ENCODE measurements at places on chromosomes 6 and 20.

- no peak for DNase-seq
Measured at GRCh38 chr6:44202332-44202971, 14.3 kb upstream of the MYMX start.

GRCh38 chr6:158556113-158556512 is 3.8 kb upstream of the TMEM181 start:
- DNase-seq: no peak

DNA sequence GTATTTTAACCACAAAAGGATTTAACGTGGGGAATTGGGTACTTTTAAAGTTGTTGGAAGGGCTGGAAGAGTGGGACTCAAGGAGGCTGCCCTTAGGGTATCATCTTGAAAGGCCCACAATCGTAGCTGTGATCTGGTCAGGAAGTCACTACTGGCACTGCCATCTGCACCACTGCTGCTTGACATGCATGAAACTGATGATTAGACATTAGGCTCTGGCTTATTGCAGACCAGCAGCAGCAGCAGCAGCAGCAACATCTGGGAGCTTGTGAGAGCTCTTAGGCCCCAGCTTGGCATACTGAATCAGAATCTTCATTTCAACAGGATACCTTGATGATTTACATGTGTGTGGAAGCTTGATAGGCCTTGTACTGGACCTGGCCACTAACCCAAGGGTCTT is 68.6 kb downstream of the PHF20 start:
- DNase-seq: no peak

GRCh38 chr6:109457562-109457996 is 2.0 kb upstream of the MICAL1 start:
- DNase-seq: no peak

DNA sequence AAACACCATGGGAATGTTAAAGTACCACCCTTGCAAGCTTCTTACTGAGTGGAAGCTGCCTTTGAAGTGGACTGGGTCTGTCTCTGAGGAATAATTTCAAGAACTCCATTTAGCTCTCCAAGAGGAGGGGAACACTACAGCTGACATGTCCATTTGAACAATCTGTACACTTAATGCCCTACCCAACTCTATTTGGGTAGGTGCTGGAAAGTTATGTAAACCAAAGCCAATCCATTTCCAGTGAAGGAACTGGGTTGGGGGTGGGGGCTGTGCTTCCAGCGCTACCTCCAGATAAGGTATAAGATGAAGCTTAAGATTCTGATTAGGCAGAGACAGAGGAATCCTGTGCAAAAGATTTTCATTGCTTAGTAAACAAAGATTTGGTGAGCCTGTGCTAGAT is 122.0 kb downstream of the TCP11 start:
- no peak for DNase-seq

- DNase-seq: peak; percentile 71
Measured at GRCh38 chr20:32447136-32448027, 89.3 kb downstream of the ASXL1 start.

DNA sequence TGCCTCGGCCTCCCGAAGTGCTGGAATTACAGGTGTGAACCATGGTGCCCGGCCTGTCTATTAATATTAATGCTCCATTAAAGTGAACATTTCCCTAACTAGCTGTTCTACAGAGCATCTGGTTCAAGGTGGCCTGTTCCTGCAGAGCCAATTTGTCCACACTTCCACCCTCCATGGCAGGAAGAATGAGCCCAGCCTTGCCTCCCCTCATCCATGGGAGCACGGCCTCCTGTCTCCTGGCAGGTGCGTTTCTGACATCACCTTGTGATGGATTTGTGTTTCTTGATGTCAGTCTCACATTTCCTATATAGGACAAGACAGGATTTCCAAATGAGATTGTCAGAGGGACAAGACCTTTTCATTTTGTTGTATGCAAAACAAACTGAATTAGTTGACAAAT is 105.7 kb upstream of the FRMD1 start:
- DNase-seq: no peak

DNA sequence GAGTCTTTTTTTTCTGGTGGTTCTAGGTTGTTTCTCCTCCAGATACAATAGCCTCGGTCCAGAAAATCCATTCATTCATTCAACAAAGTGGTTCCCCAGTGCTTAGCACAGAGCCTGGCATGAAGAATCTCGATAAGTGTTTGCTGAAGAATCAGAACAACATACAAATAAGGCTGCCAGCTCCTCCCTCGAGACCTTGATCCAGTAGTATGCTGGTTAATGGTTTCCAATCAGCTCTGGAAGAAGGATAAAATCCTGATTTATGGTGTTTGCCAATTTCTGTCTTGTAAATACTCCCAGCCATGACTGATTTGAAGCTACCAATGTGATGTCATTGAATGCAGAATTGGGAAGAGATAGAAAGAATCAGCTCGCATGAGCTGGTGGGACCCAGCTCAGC is 3.3 kb downstream of the HSPA12B start:
- no peak for DNase-seq

GRCh38 chr6:151321438-151321837 is 69.9 kb downstream of the ZBTB2 start:
- DNase-seq: no peak

GRCh38 chr6:109808837-109809236 is 117.7 kb downstream of the FIG4 start:
- no peak for DNase-seq

- no peak for DNase-seq
Measured at GRCh38 chr20:47990507-47991150, 205.3 kb upstream of the SULF2 start.

- DNase-seq: no peak
Measured at GRCh38 chr20:57236813-57237584, 29.4 kb downstream of the BMP7 start.

- peak; percentile 63 for DNase-seq
Measured at GRCh38 chr6:169959136-169960002, 207.9 kb downstream of the ERMARD start.

DNA sequence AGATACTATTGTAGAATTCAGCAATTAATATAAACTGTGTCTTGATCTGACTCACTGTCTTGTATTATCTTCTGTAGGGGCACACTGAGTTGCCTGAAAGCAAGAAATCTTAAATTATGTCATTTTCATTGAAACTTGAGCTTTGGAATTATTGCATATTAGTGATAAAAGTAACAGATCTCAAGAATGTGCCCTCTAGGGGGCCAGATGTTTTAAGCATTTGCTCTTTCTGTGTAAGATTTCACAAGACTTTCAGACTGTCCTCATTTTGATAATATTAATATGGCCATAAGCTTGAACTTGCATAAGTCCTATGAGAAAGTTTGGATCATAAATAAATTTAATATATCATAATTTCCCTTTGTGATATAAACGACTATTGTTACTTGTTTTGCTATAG is 55.5 kb upstream of the MYO6 start:
- no peak for DNase-seq

- DNase-seq: peak; percentile 53
Measured at GRCh38 chr20:36754656-36755222, 8.8 kb upstream of the NDRG3 start.

DNA sequence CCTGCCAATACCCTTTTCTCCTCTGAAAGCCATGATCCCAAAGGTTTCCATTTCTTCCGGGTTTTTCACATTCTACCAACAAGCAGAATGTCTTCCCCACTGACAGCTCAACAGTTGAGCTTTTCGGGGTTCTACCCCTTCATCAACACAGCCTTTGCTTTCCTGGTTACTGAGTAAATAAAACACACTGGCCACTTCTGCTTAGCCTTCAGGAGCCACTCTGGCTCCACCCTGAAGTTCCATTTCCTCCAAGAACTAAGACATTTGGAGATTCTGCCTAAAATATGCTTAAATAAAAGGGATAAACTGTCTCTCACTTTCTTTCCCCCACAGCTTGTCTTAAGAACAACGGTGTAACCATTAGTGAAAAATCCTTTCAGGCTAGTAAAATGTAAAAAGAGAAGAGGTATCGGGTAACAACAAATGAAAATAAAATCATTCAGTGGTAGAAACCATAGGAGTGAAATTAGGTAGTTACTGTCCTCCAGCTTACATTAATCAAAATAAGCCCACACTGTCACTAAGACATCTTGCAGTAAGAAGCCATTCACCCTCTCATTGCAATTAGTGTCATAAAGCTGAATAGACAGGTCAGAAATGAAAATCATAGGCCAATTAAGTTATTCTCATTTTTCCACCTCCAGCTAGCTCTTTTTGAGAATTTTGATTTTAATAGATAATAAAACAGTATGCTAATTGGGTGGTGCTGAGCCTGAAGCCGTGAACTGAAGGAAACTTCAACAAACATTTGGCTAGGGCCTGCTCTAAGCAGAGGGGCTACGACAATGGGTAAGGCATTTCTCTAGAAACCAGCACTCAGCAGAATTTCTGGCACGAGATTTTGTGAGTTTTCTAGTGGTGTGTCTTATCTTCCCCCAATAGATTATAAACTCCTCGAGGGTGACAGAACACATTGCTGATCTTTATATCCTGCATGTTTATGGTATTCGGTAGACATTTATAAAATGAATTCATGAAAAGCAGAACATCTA is 194.2 kb downstream of the KHDC1L start:
- no peak for DNase-seq

GRCh38 chr6:143966312-143966711 is 41.7 kb downstream of the PLAGL1 start:
- DNase-seq: no peak

DNA sequence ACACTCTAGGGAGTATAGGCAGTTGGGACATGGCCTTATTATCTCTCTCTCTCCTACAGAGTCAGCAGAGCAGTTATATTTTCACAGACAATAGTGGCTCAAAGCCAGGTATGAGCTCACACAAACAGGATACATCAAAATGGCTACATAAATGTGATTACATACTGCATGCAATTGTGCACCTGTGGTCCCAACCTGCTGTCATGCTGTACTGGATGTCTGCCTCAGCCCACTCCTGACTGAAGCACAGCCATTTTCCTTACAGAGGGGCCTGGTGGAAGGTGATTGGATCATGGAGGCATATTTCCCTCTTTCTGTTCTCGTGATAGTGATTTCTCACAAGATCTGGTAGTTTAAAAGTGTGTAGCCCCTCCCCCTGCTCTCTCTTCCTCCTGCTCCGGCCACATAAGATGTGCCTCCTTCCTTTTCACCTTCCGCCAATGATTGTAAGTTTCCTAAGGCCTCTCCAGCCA is 37.0 kb upstream of the SAMHD1 start:
- DNase-seq: no peak

- no peak for DNase-seq
Measured at GRCh38 chr6:119322715-119323350, 26.7 kb downstream of the MAN1A1 start.

- no peak for DNase-seq
Measured at GRCh38 chr20:39631557-39631956, 669.4 kb downstream of the DHX35 start.

- no peak for DNase-seq
Measured at GRCh38 chr6:87366072-87366827, 21.6 kb downstream of the C6orf163 start.

GRCh38 chr6:155050311-155050710 is 55.2 kb downstream of the TIAM2 start:
- no peak for DNase-seq

DNA sequence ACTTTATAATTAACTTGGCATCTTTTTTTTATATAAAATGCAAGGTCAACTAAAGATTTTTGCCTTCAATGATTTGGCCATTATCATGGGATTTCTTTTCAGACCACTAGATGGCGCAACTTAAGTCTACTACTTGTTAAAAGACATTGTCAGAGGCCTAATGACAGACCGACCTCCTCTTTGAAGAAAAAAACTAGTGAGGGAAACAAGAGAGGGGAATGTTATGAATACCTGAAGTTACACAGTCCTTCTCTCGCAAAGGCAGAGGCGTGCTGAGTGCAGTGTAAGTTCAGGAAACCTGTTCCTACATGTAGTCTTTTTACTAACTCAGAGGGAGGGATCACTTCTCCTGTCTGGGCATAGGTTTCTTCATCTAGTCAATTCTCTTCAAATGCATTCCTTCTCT is 9.3 kb downstream of the TRAPPC3L start:
- DNase-seq: no peak

DNA sequence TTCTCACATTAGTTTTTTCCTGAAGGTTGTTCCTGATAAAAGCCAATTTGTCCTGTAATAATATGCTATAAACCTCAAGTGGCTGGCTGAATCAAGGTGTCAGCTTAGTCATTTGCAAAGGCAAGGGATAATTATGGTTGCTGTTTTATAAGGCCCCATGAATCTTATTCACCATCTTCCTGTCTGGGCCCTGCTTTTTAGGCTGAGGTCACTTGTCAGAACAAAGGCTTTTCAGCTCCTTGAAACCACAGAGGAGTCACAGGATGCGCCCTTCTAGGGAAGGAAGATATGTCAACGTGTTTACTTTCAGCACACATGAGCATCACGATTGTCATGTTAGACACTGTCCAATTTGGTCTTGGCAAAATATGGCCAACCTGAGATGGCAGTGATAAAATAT is 64.8 kb upstream of the NAA20 start:
- no peak for DNase-seq

GRCh38 chr6:165988757-165989456 is 178.7 kb downstream of the TBXT start:
- peak; percentile 22 for DNase-seq

DNA sequence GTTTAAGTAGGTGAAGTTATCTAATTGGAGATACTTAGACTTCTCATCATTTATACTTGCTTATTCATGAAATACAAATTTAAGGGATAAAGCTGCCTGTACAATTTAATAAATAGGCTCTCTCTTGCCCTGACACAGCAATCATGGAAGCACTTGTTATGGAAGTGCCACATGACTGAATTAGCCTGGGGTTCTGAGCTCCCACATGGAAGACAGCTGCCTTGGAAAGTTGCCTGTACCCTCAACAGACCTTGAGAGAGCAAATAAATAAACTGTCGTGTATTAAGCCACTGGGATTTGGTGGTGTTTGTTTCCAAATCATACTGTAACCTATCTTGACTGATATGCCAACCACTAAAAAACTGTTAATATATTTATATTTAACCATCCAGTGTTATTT is 87.0 kb upstream of the RSPO3 start:
- DNase-seq: no peak

DNA sequence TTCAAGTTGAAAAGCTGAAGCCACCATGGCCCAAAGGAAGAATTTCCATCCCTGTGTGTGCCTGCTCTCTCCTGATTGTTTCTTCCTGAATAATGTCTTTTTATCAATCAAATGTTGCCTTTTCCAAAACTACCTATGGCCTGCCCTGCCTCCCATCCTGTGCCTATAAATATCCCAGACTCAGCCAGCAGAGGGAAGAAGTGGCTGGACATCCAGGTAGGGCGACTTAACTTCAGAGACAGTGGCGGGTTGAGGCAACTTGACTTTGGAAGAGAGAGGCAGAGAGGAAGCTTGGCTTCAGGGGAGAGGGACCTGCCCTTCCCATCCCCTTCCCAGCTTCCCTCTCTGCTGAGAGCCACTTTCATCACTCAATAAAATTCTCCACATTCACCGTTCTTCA is 133.0 kb downstream of the LCA5 start:
- no peak for DNase-seq

- DNase-seq: no peak
Measured at GRCh38 chr20:13331536-13331935, 110.5 kb downstream of the ISM1 start.

- DNase-seq: no peak
Measured at GRCh38 chr6:42344756-42345155, 107.0 kb downstream of the TRERF1 start.

- no peak for DNase-seq
Measured at GRCh38 chr20:50023116-50023805, 40.5 kb downstream of the SNAI1 start.
